NCI-H2029 (cell line): ENCODE measurements at places on chromosomes 7 and 10.

GRCh38 chr10:95644901-95645300 is 11.6 kb downstream of the ALDH18A1 start:
- no peak for DNase-seq

DNA sequence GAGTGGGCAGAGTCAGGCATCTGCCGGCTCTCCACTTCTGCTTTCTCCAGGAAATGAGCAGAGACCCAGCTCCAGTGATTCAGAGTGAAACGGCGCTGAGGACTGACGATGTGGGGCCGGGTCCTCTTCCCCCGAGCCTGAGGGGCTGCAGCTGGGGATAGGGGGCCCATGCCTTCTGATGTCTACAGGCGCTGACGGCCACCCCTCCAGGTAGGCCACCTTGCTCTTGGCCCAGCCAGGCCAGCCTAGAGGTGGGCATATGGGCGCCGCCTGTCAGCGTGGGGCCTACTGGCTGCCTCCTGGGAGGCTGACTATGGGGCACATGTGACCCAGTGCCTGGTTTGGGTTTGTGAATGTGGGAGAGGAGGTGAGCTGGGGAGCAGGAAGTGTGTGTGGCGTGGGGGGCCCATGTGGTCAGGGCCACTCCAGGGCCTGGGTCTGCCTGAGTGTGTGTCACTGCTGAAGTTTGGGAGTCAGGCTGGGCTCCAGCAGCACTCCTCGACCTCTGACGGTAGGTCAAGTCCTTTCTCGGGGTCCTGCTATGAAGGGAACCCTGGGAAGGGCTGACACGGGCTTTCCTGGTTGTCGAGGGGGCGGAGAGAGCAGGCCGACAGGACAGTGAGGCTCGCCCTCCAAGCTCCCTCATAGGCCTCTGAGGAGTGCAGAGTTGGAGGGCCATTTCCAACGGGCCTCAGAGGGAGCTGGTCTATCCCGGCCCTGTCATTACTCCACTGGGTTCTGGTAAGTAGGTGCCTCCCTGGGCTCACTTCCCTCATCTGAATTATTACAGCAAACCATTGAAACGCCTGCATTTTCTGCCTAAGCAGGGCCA is at the start of gene WDFY4:
TSS of gene WDFY4 (plus strand) at position 82 of the 832 bp plus-strand sequence. CDS start 24,860 bp downstream, outside the sequence.
- no peak for DNase-seq

DNA sequence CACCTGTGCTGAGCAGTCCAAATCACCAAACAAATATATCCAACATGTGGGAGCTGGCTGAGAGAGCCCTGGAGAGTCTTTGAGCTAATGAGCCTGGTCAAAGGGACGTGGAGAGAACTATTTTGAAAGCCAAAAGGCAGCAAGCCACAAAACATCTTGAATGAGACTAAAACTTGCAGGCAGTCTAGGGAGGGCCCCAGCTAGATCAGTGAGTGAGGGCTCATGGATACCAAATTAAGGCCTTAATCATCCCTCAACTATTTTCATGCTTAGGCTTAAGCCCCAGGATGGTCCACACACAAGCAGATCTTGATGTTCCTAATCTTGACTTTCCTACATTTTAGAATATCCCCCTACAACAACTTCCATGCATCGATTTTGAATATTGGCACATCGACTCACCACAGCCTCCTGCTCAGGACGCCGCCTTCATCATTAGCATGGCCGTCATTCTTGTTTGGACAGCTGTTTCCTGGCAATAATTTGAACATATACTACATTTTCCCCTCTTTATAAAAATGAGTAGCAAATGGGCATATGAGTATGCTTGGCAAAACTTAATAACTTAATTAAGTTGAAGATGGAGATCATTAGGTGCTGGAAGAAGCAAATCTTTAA is 86.9 kb upstream of the ADAM12 start:
- no peak for DNase-seq

DNA sequence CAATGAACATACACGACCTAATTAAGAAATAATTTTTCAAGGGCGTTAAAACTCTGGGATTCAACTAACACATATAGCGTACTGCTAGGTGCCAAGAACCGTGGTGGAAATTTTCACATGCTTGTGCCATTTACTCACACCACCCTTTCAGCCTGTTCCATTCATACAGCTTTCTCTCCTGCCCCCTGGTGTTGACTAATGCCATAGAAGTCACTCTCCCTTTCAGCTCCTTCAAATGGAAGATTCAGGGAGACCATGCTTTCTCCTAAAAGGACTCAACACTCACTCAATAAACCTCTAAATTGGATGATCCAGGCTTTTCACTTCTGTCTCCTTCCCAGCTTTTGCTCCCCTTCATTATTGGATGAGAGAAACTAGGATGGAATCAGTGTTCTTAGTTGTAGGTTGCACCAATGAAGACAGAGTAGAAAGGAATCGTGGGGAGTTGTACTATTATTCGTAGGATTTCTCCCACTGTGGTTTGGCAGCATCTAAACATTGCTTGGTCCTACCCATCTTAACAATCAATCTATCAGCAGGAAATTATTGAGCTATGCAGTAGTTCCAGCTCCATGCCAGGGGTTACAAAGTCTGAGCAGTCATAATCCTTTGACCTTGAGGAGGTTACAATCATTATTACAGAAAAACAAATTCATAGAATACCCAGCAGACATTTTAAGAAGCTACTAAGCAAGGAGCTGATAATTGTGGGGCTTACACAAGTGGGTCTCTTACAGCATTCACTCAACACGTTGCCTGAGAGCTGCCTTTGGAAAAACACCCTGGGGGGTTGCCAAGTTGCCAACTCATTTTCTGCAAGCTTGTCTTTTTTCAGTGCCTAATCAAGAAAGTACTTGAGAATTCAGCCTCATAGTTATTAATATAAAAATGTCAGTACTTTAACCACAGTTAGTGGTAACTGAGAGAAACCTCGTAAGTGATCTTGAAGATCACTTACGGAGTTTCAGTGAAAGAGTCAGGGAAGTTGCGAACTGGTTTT is 2.8 kb upstream of the PPP1R3C start:
- peak; percentile 29 for DNase-seq

DNA sequence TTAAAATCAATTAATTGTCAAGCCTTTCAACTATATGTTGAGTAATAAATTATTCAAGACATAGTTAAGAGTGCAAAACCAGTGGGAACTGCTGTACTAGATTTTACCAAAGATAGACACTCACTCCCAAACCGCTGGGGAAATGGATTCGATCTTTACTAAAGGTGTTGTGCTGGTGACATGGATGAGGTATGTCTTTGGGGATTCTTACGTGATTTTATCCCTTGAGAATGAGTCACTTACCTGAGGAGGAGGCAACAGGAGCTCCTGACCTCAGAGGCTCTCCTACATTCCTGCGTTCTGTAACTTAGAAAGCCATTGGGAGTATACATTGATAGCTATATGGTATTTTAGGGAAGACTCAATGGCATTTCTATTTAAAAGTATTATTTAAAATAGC is 165.5 kb downstream of the PKD1L1 start:
- DNase-seq = no peak

GRCh38 chr7:133709036-133709880 is 417.9 kb upstream of the LRGUK start:
- no peak for DNase-seq

- no peak for DNase-seq
Measured at GRCh38 chr7:129841465-129841864, 111.3 kb downstream of the UBE2H start.

GRCh38 chr7:105688617-105689016 is 107.3 kb upstream of the EFCAB10 start:
- DNase-seq = no peak

- no peak for DNase-seq
Measured at GRCh38 chr7:76268376-76268775, 34.1 kb upstream of the HSPB1 start.

- DNase-seq = no peak
Measured at GRCh38 chr10:113705344-113705652, 25.6 kb downstream of the CASP7 start.

GRCh38 chr7:105854498-105854897 is 21.9 kb downstream of the ATXN7L1 start:
- DNase-seq = no peak

GRCh38 chr10:73914036-73914435 is 3.1 kb downstream of the PLAU start:
- DNase-seq = no peak

DNA sequence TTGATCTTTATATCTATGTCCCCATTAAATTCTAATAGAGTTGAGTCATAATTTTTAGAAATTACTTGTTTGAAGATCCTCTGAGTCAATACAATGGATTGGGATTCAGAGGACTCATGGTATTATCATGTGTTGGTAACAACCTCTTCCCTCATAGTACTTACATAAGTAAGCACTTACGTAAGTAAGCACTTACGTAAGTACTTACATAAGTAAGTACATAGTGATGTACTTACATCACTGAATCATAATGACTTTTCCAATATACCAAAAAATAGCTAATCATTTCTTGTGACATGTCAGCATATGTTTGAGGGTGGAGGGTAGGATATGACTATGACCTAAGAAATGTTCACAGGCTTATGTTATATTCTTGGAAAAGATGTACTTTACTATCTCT is 740.5 kb downstream of the SORCS1 start:
- no peak for DNase-seq

DNA sequence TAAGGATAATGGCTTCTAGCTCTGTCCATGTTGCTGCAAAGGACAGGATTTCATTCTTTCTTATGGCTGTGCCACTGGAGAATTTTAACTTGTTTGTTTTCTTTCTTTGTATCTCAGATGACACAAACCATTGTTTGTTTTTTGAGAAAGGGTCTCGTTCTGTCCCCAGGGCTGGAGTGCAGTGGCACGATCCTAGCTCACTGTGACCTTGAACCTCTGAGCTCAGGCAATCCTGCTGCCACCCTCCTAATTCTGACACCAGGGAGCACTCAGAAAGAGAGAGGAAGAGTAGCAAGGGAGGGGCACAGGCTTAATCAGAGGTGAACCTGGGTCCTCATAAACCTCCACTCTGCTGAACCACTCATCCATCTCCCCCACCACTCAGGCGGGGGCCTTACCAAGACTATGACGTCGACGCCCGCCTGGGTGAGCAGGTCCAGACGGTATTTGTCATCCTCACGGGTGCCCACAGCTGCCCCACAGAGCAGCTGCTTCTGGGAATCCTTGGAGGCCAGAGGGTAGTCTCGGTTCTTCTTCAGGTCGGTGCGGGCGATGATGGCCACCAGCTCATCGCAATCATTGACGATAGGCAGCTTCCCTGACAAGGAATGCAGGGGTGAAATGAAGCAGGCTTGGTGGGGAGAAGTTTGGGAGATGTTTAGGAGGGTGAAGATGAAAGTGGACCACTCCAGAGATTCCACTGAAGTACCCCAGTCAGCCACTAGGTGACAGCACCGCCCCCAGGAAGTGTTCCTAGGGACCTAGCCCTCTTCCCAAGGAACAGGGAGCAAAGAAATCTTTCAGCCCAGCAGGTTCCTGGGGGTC is 11.6 kb downstream of the IMPDH1 start:
- peak; percentile 10 for DNase-seq

DNA sequence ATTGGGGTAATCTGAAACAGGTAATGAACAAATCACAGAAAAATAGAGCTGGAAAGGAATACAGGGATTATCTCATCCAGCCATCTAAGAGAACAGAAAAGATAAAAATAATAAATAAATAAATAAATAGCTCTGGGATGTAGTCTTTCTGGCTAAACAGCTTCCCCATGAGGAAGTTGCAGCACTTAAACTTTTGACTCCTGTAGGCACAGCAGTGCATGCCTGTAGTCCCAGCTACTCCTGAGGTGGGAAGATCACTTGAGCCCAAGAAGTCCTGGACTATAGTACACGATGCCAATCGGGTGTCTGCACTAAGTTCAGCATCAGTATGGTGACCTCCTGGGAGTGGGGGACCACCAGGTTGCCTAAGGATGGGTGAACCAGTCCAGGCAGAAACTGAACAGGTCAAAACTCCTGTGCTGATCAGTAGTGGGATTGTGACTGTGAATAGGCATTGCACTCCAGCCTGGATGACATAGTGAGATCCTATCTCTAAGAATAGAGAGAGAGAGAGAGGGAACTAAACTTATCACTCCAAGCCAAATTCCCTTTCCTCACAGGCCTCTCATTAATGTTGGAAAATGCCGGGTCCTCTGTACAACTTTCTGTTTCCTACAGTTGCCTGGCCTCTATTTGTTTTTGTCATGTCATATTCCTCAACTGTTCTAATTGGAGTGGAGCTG is 61.7 kb upstream of the CDK13 start:
- DNase-seq = no peak

GRCh38 chr7:38548605-38549004 is 82.6 kb downstream of the AMPH start:
- DNase-seq = peak; percentile 34

DNA sequence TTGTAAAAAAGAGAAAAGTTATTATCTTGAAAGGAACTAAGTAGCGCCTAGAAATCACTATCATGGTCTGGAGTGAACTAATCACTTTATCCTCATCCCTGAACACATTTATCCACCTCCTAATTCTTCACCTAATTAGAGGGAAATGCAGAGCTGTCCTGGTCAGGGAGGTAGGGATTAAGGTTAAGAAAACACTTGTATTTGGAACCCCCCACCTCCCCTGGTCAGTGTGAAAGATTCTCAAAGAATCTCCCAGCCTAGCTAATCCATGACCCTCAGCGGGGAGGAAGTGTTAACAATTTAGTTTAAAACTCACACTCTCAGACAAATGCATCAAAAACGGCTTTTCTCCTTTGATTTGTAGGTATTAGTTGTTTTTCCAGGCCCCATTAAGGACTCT is 83.8 kb downstream of the FAM204A start:
- DNase-seq = no peak

DNA sequence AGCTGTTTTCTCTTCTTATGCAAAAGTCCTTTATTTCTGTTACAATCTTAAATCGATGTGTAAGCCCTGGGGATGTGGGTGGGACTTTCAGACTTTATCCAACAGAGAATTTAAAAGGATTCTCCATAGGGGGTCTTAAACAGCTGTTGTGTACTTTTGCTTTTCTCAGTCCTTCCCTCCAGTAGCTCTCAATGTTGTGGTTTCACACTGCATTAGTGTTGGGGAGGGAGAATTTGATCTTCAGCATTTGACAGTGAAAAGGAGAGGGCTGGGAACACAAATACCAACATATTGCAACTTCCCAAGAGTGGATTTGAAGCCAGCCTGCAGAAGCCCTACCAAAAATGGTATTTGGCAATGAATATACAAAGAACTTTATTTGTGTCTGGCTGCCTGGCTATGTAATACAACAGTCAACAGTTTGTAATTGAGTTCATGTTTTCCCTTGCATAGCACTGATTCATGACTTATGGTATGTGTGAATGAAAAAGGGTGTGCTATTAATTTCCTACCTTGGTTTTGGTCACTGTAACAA is 80.1 kb upstream of the CAPZA2 start:
- no peak for DNase-seq

- peak; percentile 23 for DNase-seq
Measured at GRCh38 chr7:44131173-44132029, 8.1 kb upstream of the POLD2 start.

- peak; percentile 13 for DNase-seq
Measured at GRCh38 chr7:112869111-112869774, 79.0 kb upstream of the TMEM168 start.

- no peak for DNase-seq
Measured at GRCh38 chr7:44574287-44574872, 672 bp upstream of the DDX56 start.

- no peak for DNase-seq
Measured at GRCh38 chr10:95375418-95375817, 84.6 kb upstream of the PDLIM1 start.

DNA sequence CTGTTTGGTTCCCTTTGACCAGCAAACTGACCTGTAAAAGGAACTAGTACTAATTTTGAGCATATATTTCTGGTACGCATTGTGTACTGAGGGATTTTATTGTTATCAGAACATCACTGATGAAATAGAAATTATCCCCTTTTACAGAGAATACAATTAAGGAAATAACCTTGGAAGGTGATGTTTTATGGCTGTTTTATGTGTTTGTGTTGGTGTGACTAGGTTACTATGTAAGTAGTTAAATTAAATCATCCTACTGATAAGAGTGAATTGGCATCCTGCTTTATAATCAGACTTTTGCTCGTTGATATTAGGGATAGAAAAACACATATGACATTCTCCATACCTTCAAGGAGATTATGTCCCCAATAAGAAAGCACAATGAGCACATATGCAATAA is 596.6 kb downstream of the SORCS3 start:
- no peak for DNase-seq
